Right atrium auricular region (tissue), 2 donors: ENCODE measurements at places on chromosomes 12 and 14. TPM values are rescaled to one million over a fixed set of nuclear protein-coding genes. Genes with fewer than 3 reads are reported as not detected.

DNA sequence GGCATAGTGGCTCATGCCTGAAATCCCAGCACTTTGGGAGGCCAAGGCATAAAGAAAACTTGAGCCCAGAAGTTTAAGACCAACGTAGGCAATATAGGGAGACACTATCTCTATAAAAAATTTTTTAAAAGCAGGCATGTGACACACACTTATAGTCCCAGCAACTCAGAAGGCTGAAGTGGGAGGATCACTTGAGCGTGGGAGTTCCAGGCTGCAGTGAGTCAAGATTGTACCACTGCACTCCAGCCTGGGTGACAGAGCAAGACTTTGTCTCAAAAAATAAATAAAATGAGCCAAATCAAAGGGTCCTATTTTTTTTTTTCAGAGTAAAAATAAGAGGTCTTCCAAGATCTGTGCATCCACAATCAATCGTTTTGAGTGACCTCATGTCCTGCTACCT lies 237.6 kb downstream of the SLC16A7 start:
- DNase-seq = no peak
- no peak overlapping the region for H3K27ac ChIP-seq
- no peaks in the 10 kb centered on the region for H3K27me3 ChIP-seq
- no peak overlapping the region for H3K4me3 ChIP-seq
- no peaks in the 10 kb centered on the region for H3K36me3 ChIP-seq

The TAC3 gene
- total RNA-seq = not detected

The SLC25A47 gene
- not detected for total RNA-seq

GRCh38 chr12:94426049-94426448 lies 33.6 kb downstream of the CEP83 start:
- no peaks in the 10 kb centered on the region for H3K4me1 ChIP-seq
- no peaks in the 10 kb centered on the region for H3K36me3 ChIP-seq
- DNase-seq = no peak
- H3K4me3 ChIP-seq = no peak overlapping the region
- H3K27ac ChIP-seq = no peak overlapping the region

The C12orf56 gene
- total RNA-seq = not detected

DNA sequence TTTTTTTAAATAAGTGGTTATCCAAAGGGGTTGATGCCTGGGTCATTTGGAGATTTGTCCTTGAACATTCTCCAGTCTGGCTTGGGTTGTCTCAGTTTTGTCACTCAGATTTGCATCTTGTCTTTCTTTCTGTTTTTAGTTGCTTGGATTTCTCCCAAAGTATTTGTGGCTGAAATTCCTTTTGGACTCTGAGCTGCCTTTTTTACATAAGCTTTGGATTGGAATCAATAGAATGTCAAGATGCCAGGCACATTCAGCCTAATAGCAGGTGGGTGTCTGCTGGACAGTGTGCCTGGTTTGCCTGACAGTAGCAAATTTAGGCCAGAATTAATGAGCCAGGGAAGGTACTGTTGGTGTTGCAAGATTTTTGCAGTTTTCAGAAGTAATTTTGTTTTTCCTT lies 50.0 kb downstream of the FLRT2 start:
- no peak overlapping the region for H3K4me3 ChIP-seq
- H3K36me3 ChIP-seq = no peaks in the 10 kb centered on the region
- DNase-seq = no peak
- no peaks in the 10 kb centered on the region for H3K27me3 ChIP-seq
- no peak overlapping the region for H3K27ac ChIP-seq
- no peaks in the 10 kb centered on the region for H3K4me1 ChIP-seq

- H3K27me3 ChIP-seq = no peaks in the 10 kb centered on the region
- no peak for DNase-seq
- no peak overlapping the region for H3K4me3 ChIP-seq
- H3K4me1 ChIP-seq = no peaks in the 10 kb centered on the region
- no peak overlapping the region for H3K27ac ChIP-seq
- H3K36me3 ChIP-seq = no peaks in the 10 kb centered on the region
Measured at GRCh38 chr14:82704218-82704617, 1170.6 kb upstream of the SEL1L start.

- peak overlapping the region; percentile 93 for H3K4me3 ChIP-seq
- H3K36me3 ChIP-seq = no peaks in the 10 kb centered on the region
- no peak for DNase-seq
- peaks cover 5% of the 10 kb centered on the region for H3K4me1 ChIP-seq
- H3K27me3 ChIP-seq = no peaks in the 10 kb centered on the region
Measured at GRCh38 chr14:71321574-71322315, 414.5 kb downstream of the PCNX1 start.

The RSRC2 gene
- 36.6 TPM for total RNA-seq

DNA sequence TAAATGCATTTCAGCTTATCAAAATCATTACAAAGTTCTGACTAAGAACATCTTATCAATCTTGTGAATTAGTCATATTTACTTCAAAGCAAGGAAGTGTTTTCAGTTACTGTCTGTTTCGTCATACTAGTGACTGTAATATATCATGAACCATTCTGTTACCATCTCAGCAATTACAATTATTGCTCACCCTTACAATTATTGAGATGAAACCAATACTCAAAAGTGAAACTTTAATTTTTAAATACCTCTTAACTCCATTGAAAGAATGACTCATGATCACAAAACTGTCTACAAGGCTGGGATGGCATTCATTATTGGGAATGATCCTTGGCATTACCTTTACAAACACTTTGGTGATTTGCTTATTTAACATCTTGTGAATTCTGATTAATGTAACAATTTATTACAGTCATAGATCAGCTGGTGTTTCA lies 90.3 kb downstream of the RPS6KA5 start:
- H3K36me3 ChIP-seq = no peaks in the 10 kb centered on the region
- H3K27ac ChIP-seq = no peak overlapping the region
- no peak overlapping the region for H3K4me3 ChIP-seq

GRCh38 chr12:50402264-50403000 lies 1.7 kb downstream of the LARP4 start:
- no peaks in the 10 kb centered on the region for H3K36me3 ChIP-seq
- no peaks in the 10 kb centered on the region for H3K4me1 ChIP-seq
- DNase-seq = no peak
